ENCODE measurements at places on chromosomes 16 and 17. TPM values are rescaled to one million over a fixed set of nuclear protein-coding genes. Genes with fewer than 3 reads are reported as not detected.

DNA sequence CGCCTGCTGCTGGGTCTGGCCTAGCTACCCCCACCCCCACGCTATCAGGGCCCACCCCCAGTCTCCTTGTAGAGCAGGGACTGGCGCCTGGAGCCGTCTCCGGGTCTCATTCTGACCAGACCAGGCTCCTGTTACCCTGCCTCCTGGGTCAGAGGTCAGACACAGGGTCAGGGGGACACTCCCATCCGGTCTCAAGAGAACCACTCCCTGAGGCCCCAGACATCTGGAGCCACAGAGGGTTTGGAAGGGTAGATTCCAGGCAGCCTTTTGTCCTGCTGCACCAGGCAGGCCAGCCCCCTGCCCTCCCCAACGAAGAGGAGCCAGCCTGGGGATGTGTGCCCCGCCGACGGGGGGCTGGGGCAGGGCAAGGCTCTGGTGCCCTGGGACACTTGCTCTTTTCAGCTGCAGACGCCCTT lies 944 bp upstream of the WFIKKN1 start:
- DNase-seq, result no peak

GRCh38 chr17:21172846-21173245 lies 41.1 kb downstream of the TMEM11 start:
- DNase-seq, result no peak

DNA sequence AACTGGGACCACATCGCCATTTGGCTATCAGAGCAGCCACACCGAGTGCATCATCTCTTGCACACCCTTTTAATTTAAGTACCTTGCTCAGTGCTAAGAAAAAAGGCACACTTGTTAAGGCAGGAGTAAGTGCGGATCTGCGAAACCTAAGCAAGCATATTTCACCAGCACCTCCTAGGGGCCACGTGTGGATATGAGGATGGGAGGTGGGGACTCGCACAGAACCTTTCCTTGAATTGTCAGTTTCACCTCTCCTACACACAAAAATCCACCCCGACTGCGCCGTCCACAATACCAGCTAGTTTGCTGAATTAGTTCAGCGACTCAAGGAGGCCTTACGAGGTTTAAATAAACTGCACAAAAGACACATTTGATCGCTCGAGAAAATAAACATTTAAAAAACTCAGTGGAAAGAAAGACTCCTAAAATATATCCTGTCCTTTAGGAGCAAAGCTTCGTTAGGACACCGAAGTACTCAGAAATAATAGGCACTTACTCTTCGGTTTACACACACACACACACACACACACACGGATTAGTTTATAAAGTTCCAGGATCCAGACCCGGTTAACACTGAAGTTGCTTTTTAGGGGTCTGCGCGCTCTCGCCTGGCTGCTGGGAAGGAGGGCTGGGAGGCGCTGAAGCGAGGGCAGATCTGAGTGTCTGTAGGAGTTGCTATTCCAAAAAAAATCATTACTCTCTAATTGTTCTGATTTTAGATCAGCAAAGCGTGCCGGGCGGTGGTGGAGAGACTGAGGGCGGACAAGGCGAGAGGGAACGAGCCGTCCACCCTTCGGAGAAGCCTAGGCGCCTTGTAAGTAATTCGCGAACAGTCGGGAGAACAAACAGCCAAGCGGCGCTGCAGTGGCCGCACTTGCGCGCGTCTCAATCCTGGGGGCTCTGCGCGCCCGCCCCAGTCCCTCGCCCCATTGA lies 1.0 kb upstream of the KCNJ2 start:
- peak; percentile 59 for DNase-seq

GRCh38 chr16:27706156-27706865 lies 156.4 kb downstream of the KATNIP start:
- no peak for DNase-seq

ATP2A3 gene
- total RNA-seq, result 8.6 TPM

Data from left ventricle myocardium inferior (tissue), 1 donor.